Foreskin fibroblast (primary cell): ENCODE measurements at places on chromosomes 3 and 15.
A peak's percentile ranks its signal among the peaks of the same experiment; 100 is the strongest.

GRCh38 chr15:95394186-95395067, 936.1 kb upstream of the NR2F2 start:
- DNase-seq, result no peak

- no peak for DNase-seq
Measured at GRCh38 chr3:138463724-138464490, 29.5 kb downstream of the ESYT3 start.

DNA sequence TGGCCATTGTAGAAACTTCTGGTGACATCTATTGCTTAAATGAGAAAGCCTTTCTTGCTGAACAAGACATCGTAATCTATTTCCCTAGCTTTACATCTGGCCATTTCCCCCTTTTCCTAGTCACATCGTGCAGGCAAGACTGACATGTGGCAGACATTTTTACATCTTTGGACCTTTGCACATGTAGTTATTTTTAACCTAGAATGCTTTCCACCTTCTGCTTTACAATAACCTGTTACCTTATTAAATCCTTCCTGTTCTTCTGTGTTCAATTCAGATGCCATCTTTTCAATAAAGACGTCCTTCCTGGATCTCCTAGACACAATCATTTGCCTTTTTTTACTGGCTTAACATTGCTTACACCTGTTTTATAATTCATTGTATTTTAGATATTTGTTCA, 343.3 kb downstream of the DIPK2A start:
- DNase-seq, result no peak

DNA sequence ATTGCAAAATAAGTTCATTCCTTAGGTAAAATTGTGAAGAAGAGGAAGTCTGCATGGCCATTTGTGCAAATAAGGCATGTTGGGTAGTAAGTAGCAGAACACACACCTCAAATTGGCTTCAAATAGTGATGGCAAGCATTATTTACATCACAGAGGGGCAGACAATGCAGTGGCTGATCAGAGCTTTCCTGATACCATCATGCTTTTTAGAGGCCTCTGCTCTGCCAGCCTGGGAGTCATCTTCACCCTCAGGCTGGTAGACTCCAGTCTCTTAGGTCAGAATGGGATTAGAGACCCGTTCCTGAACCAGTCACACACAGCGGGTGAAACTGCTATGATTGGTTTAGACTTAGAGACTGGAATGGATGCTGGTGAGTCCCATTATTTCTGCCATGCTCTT, 396.0 kb upstream of the MCTP2 start:
- DNase-seq, result no peak

DNA sequence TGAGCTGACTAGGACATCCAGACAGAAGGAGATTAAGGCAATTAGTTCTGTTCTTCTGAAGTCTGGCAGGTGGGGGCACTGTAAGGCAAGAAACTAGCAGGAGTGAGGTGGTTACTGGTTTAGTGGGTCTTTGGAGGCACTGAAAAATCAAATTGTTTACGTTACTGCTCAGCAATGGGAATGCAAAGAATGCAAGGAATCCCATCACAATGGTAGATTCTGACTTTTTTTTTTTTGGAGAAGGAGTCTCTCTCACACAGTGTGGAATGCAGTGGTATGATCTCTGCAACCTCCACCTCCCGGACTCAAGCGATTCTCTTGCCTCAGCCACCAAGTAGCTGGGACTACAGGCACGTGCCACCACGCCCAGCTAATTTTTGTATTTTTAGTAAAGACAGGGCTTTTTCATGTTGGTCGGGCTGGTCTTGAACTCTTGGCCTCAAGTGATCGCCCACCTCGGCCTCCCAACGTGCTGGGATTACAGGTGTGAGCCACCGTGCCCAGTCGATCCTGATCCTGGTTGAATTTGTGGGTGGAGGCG, 16.4 kb downstream of the FAM107A start:
- DNase-seq, result peak; percentile 88

DNA sequence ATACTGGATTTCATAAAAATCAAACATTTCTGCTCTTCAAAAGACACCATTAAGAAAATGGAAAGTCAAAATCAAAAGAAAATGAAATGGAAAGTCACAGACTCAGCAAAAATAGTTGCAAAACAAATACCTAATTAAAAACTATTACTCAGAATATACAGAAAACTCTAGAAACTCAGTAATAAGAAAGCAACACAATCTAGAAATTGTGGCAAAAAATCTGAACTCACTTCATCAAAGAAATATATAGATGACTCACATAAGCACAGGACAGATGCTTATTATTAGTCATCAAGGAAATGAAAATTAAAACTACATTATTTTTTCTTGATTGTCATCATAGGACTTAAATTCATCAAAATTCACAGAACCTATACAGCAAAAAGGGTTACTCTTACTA, 430.0 kb downstream of the SHQ1 start:
- DNase-seq, result no peak

- no peak for DNase-seq
Measured at GRCh38 chr3:133948131-133948810, 52.6 kb upstream of the RAB6B start.

- DNase-seq, result no peak
Measured at GRCh38 chr15:97235611-97235985, 724.9 kb upstream of the ARRDC4 start.

GRCh38 chr3:144556392-144556791, 584.8 kb downstream of the DIPK2A start:
- DNase-seq, result peak; percentile 5

DNA sequence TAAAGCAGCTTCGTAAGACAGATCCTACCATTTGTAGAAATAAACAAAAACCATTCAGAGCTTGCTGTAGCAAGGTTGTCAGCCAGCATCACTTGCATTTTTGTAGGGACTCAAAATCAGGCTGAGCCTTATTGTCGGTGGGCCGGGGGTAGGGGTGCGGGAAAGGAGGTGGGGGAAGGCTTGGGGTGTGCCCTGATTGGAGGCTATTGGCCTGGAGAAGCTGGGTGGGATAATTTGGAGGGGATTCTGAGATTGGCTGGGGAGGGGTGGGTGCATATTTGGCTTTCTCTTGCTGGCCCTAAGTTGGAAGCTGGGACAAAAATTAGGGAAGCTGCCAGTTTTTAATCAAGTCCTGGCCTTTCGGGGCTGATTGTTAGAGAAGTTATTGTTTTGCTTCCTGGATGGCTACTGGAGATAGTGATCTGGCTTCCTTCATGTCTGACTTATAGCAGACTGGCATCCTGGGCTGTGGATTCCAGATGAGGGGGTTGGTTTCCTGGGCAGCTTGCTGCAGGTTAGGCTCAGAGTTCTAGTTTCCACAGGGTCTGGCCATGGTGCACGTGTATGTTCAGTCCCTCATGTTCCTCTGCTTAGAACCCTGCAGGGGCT, 22.8 kb downstream of the STOML1 start:
- DNase-seq, result no peak

DNA sequence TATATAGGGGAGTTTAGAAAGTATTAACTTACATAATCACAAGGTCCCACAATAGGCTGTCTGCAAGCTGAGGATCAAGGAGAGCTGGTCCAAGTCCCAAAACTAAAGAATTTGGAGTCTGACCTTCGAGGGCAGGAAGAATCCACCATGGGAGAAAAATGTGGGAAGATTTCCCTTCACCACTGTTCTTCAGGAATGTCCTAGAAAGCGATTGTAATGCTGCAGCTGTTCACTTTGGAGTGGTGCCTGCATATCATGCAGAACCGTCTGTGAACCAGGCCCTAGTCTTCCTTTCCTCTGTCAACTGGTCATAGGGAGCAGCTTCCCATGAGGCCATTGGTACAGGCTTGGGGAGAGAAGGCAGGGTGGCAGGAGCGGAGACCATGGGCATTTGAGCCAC, 497.9 kb upstream of the ARPP21 start:
- no peak for DNase-seq

DNA sequence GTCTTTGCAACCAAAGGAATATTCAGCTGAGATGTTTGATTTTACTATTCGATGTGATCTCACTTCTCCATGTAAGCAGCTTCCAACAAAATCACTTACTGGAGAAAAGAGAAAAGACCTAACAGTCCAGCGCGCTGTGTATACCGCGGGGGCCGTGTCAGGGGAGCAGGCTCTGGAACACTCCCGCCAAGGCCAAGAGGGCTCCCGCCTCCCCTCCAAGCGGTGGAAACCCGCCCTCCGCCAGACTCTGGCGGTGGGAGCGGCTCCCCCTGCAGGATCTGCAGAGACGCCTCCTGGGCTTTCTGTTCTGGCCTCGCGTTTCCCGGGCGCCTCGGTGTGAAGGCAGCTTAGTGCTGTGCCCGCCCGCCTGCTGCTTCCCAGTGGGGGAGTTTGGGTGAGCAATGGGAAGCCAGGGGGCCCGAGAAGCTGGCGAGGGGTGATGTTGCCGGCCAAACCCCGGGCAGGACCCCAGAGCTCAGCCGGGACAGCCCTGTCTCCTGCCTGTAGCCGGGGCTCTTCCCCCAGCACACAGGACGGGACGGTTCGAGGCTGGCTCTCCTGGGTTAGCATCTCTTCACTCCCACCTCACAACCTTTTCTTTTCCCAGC, 36.3 kb downstream of the CHST14 start:
- peak; percentile 64 for DNase-seq

- DNase-seq, result no peak
Measured at GRCh38 chr15:71338265-71338664, 223.0 kb downstream of the THSD4 start.

DNA sequence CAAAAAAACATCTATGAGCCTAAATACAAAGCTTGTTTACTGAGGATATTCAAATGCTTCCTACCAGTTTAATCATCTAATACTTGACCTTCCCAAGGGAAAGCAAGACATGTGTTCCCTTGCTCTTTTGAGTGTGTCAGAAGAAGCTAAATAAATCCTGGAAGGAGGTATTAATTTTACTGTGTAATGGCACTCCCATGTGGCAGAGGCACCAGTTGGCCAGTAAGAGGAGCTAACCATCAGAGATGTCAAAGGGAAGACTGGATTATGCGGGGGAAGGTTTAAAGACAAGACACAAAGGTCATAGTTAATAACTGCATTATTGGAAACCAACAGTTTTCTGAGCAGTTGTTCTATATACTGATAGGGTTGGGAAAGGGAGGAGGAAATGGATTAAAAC, 125.1 kb downstream of the SUCLG2 start:
- no peak for DNase-seq

DNA sequence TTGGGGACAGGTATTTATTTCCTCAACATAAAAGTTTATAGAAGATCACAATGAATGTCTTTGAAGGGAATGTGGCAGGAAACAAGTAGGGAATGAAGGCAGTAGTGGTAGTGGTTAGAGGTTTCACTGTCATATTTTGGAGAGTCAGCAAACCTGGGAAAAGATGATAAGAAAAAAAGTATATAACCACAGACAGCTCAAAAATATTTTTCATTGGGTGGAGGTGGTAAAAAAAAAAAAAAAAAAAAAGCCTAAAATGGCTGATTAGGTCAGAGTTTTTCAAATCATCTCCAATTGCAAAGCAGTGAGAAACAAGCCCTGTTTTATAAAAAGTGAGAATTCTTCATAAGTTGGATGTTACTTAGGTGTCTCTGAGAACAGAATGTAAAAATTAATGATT, 400.0 kb downstream of the LSAMP start:
- no peak for DNase-seq
